ENCODE measurements at places on chromosomes 2 and 18.

DNA sequence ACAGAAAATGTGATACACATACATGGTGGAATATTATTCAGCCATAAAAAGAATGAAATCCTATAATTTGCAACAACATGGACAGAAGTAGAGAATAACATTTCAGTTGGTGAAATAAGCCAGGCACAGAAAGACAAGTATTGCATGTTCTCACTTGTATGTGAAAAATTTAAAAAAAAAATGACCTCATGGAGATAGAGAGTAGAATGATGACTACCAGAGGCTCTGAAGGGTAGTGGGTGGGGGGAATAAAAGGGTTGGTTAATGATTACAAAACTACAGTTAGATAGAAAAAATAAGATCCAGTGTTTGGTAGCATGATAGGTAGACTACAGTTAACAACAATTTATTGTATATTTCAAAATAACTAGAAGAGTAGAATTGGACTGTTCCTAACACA, 24.5 kb downstream of the PRKD3 start:
- DNase-seq = no peak

DNA sequence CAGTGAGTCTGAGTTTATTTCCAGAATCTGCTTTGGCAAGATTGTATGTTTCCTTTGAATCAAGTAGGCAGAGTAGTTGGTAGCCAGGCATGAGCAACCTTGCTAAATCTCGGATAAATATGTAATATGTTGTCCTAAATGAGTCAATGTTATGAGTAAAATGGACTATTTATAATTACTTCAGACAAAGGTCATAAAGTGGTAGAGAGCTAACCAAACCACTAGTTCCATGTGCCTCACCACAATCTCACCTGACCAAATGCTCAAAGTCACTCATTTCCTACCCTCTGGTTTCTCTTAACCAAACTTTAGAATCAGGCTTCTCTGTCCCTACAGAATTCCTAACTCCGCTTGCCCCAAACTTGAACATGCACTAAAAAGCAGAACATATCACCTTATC, 261.2 kb upstream of the FSIP2 start:
- DNase-seq = no peak

- no peak for DNase-seq
These were observed 139.6 kb upstream of the PELI1 start for GRCh38 chr2:64283641-64284361.

- no peak for DNase-seq
These were observed 19.6 kb downstream of the CPLX4 start for GRCh38 chr18:59298871-59299270.

GRCh38 chr2:236799391-236800026, 229.9 kb downstream of the ACKR3 start:
- DNase-seq = no peak

GRCh38 chr2:168448980-168449379, 7.1 kb upstream of the CERS6 start:
- DNase-seq = no peak
